Uterus (tissue), 4 donors: ENCODE measurements at places on chromosomes 13 and 19. TPM values are rescaled to one million over a fixed set of nuclear protein-coding genes. Genes with fewer than 3 reads are reported as not detected.

DNA sequence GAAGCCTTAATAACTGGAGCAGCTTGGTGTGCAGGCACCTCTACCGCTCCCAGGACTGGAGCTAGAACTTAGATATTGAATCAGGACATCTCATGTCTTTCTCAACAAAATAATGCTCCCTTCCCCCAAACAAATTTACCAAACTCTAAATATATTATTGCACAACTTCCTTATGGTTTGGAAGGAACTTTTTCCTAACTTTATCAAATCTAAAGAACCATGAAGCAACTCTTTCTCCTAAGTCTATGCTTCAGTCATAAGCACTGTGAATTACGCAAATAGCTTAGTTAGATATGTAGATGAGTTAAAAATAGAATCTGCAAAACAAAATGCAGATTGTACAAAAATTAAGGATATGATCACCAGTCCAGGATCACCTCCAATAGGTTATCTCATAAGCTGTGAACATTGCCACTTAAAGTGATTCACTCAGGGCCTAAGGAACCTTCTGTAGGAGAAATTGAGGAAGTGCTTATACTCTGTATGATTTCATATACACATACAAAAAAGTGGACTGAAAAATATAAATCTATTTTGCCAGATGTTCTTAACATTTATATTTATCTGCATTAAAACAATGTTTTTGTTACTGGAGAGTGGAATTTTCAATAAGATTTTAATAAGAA, 20.4 kb upstream of the MAB21L1 start:
- no peak for DNase-seq

DNA sequence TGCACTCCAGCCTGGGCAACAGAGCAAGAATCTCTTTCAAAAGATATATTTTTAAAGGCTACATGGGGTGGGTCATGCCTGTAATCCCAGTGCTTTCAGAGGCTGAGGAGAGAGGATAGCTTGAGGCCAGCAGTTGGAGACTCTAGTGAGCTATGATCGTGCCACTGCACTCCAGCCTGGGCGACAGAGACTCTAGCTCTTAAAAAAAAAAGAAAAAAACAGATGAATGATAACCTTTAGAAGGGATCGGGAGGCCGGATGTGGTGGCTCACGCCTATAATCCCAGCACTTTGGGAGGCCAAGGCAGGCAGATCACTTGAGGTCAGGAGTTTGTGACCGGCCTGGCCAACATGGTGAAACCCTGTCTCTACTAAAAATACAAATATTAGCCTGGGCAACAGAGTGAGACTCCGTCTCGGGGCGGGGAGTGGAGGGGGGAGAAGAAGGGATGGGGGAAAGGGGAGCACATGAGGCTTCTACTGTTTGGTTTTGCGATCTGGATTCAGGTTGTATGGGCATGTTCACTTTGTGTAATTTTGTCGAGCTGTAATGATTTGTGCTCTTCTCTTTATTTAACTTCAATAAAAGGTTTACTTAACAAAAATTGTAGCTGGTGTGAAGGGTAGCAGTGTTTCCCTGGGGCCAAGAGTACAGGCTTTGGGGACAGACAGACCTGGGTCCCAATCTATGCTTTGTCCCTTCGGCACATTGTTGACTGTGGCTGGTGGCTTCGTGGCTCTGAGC, 1.1 kb upstream of the PSMC4 start:
- DNase-seq = no peak

GRCh38 chr19:16897029-16897855, 8.4 kb downstream of the F2RL3 start:
- peak; percentile 97 for DNase-seq

DNA sequence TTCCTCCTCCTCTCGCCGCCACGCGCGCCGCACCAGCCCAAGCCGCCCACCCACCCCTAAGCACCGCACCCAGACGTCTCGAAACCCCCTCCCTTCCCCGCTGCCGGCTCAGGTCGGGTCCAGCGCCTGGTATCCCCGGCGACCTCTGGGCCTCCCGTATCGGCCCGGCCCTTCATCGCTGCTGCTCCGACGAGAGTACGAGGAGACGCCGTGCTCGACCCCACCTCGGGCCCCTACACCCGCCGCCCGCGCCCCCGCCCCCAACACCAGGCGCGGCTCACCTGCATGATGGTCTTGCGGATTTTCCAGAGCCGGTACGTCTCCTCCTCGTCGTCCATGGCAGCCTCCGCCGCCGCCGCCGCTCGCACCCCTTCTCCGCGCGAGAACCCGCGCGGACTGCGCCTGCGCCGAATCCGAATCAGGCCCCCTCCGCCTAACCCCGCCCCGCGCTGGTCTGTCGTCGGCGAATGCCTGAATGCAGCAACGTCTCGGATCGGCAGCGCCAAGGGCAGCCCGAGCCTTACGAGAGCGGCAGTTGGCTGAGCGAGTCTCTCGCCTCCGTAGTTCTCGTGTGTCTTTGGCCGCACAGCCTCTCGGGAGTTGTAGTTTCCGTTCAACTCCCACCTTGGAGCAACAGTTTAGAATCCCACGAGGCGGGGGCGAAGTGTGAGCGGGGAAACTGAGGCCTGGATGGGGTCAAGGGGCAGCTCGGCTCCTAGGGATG, at the start of gene POLR2E:
POLR2E (minus strand) TSS at position 398 of the 724 bp plus-strand sequence; CDS start at position 338, 60 bp downstream.
- peak; percentile 98 for DNase-seq

LRG1 gene
- 1.1 TPM for total RNA-seq

FBXL12 gene
- 25.4 TPM for total RNA-seq
